ENCODE measurements at places on chromosomes 4 and X. TPM values are rescaled to one million over a fixed set of nuclear protein-coding genes. Genes with fewer than 3 reads are reported as not detected.

FAM236C gene
- total RNA-seq, result not detected

GLRA3 gene
- total RNA-seq, result not detected

EFHC2 gene
- total RNA-seq, result not detected

SLITRK4 gene
- total RNA-seq, result 18.1 TPM

WNK3 gene
- 26.4 TPM for total RNA-seq

PACRGL gene
- total RNA-seq, result 13.1 TPM
